8988T (cell line): ENCODE measurements at places on chromosomes 12 and 14.

- DNase-seq: no peak
Measured at GRCh38 chr12:57229046-57229633, 371 bp upstream of the SHMT2 start.

- DNase-seq: no peak
Measured at GRCh38 chr14:104659764-104660523, 29.5 kb upstream of the INF2 start.

DNA sequence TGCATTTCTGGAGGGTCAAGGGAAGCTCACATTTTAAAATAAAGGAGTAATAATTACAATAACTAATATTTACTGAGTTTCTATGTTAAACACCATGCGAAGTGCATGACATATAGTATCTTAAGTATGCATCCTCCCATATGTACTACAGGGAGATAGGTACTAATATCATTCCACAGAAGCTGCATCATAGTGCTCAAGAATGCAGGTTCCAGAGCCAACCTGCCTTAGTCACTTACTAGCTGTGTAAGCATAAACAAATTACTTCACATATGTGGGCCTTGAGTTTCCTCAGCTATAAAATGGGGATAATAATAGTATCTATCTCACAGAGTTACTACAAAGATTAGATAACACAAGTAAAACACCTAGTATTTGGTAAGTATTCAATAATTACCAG lies 18.3 kb downstream of the ARMH4 start:
- DNase-seq: no peak

- DNase-seq: no peak
Measured at GRCh38 chr12:14936224-14936861, 2.0 kb downstream of the ERP27 start.

DNA sequence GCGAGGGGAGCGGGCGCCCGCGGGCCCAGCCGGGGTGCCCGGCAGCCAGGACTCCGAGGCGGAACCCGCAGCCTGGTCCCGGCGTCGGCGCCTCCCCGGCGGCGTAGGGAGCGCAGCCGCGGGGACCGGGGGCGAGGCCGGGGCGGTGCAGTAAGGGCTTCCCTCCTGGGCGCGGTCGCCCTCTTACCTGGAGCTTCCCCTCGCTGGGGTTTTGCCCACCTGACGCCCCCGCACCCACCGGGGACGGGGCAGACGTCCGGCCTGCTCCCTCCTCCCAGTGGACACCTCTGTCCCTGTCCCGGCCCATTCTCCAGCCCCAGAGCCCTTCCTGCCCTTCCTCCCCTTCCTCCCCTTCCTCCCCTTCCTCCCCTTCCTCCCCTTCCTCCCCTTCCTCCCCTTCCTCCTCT lies 413 bp upstream of the TUBA1C start:
- DNase-seq: no peak

DNA sequence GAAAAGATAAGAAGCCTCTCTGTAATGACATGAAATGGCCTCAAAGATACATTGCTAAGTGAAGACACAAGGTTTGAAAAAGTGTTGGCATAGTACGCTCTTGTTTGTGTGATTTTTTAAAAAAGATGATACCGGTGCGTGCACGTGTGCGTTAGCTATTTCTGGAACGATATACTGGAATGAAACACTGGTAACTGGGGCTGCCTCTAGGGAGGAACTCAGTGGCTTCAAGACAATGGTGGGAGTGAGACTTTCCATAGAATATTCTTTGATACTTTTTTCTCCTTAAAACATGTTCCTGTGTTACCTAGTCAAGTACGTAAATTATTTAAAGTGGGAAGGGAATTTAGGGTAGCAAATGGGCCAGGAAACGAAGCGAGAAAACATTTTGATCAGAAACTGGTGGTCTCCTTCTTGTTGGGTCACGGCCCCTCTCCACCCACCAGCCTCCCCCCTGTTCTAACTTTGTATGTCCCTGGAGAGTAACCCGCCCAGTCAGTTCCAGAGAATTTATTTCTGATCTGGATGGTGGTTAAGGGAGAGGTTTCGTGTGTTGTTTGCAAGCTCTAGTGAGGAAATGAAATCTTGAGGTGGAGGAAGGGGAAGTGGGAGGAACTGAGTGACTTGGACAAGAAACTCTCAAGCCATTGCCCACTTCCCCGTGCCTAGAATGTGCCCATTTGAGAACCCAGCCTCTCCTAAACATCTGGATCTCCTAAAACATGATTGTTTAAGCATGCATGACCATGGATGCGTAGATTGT lies 6.6 kb downstream of the FGF6 start:
- no peak for DNase-seq

- DNase-seq: no peak
Measured at GRCh38 chr12:75981247-75982168, 50.1 kb downstream of the PHLDA1 start.

GRCh38 chr12:115185506-115185905 lies 501.5 kb upstream of the TBX3 start:
- DNase-seq: no peak

GRCh38 chr14:58919217-58919616 lies 269.2 kb upstream of the DAAM1 start:
- no peak for DNase-seq

- DNase-seq: no peak
Measured at GRCh38 chr12:124778411-124778810, 85.3 kb downstream of the SCARB1 start.

- DNase-seq: no peak
Measured at GRCh38 chr14:69647213-69647612, 35.8 kb downstream of the SUSD6 start.

DNA sequence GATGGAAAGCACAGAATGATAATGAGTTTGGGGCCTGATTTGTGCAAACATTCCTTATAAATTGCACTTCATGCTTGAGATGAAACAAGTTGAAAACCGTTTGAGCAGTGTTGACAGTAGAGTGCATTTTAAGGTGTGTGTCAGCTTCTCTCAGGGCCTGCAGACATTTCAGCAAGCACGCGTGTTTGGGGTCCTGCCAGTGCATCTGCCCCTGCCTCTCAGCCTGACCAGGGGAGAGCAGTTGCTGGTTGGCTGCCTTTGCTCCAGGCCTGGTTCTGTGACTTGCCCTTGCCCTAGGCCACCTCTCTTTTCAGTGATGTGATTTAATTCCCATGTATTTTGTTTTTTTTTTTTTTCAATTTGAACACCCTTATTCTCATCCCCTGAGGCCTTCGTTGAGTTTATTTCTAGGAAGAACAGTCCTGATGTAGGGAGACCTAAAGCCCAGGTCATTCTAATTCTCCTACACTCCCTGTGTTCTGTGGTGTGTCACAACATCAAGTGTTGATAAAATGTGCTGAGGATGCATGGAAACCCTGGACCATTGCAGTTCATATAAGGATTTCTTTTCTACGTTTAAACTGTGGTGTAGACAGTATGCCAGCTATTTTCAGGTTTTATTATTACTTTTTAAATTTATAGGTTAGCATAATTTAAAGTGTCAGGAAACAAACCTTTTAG lies 40.1 kb upstream of the AMN start:
- no peak for DNase-seq

- DNase-seq: no peak
Measured at GRCh38 chr14:86057018-86057667, 527.2 kb downstream of the FLRT2 start.
